ENCODE measurements at places on chromosomes 4 and X.

DNA sequence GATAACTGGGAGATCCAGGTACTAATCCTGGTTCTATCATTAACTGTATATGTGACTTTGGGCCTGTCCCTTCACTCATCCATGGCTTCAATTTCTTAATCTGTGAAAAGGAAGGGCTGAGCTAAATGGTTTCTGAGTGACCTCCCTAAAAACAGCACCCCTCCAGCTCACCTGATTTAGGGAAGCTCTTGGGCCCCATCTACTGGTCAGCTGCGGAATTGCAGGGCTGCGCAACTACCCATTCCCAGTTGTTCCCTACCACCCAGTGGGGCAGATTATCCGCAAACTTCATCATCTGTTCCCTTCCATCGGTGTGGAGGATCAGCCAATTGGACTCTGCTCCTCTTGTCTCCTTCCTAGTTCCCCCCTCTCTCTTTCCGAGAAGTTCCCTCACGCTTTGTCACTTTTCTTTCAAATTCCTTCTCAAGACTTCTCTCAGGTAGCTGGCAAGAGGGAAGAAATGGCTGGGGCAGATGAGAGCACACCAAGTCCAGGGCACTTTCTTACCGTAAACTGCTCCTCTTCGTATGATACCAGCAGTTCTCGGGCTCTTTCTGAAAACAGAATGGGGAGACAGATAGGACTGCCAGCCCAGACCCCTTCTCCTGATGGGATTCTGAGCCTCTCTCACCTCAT lies 5.8 kb downstream of the LAS1L start:
- peak; percentile 64 for DNase-seq

DNA sequence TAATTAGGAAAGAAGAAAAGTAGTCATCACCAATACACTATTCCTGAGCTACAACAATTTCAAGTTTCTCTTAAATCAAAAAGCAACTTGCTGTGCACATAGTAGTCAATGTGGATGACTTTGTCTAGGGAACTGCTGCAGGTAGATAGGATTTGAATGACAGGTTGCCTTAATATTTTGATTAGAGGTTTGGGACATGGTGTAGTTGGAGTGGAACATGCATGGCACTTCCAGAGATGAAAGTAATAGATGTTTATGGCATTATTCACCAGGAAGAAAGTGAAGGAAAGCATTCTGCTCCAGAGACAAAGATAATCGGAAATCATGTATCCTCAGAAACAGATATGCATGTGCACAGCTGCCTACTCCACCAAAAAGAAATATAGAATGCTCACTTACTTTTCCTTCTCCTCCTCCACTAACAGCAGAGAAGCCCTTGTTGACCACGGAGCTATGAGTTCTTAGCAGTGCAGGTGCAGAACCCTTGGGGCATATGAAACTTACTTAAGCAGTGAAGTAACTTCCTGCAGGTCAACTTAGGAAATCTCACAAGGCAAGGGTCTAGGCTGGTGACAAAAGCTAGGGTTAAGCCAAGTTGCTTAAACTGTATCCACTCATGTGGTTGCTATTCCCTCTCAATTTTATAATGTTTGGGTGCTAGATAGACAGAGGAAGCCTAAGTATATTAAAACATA lies 390.8 kb downstream of the HNRNPD start:
- no peak for DNase-seq

DNA sequence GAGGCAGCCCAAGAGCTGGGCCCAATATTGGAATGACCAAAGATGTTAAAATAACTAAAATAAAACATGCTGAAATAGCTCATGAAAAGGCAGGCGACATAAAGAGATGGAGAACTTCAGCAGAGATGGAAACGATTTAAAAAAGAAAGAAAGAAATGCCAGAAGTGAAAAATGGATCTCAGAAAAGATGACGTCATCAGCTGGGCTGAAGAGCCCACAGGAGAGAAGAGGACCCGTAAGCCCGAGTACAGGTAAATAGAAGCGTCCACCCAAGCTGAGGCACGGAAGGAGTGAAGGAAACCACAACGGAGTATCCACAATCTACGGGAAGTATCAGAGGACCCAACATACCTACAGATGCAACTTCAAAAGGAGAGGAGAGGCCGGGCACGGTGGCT lies 112.8 kb downstream of the AFAP1 start:
- DNase-seq: no peak

DNA sequence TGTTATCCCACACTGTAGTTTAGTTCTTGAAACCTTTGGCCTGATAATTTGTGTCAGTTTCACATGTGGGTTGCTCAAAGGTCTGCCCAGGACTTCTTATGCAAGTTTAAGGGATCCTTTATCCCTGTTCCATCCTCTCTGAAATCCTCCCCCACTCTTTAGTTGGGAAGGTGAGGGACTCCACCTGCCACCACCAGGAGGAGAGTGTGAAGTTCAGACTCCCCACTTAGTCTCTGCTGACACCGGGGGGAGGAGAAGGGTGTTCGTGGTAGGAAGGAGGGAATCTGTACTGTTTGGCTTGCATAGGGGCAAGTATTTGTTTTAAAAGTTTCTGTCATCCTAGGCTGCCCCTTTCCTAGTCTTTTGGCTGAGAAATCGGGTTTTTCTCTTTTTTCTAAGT lies 211.8 kb downstream of the PPP4R3C start:
- DNase-seq: peak; percentile 15

GRCh38 chr4:56426273-56426672 lies 9.1 kb downstream of the PPAT start:
- no peak for DNase-seq

GRCh38 chrX:119218198-119218597 lies 17.9 kb upstream of the PGRMC1 start:
- peak; percentile 31 for DNase-seq

DNA sequence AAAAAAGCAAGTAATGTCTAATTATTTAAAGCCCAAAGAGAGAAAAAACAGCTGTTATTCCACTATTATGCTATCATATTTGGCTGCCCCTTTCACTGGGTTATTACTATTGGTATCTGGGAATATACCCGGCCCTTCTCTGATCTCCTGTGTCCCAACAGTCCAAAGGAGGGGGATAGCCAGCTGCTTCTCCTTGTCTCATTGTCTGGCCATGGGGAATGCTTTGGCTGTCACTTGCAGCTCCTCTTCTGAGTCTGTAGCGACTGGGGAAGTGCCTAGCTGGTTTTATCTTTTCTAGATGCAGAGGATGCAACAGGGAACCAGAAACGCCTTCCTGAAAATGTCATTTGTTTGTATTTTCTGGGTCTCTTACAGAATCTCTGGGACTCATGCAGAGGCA lies 33.9 kb downstream of the MGARP start:
- no peak for DNase-seq

GRCh38 chr4:55747793-55748192 lies 71.8 kb upstream of the EXOC1L start:
- no peak for DNase-seq

GRCh38 chr4:86302830-86303229 lies 57.0 kb downstream of the MAPK10 start:
- no peak for DNase-seq

All from GM23338 (cell line).